ENCODE measurements at places on chromosomes 4 and X.

GRCh38 chrX:123348468-123348867 is 164.4 kb downstream of the GRIA3 start:
- no peak for DNase-seq

DNA sequence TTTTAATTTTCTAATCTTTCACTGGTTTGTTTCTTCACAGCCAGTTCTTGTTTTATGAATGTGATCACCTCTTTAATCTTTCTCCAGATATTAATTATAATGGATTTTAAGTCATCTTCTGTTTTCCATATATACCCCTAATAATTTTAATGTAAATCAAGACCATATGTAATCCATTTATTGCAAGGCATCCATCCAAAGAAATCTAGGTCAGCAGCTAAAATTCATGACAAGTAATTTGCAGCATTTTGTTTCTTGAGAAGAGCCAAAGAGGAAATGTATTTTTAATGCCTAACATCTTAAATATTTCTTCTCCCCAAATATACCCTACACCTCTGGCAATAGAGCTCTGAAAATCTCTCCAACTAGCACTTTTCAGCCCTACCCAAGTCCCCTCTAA is 81.1 kb downstream of the SUPT20HL2 start:
- DNase-seq, result no peak

- no peak for DNase-seq
These were observed 39.1 kb downstream of the PDGFRA start for GRCh38 chr4:54268151-54268550.

- no peak for DNase-seq
These were observed 390.0 kb upstream of the NWD2 start for GRCh38 chr4:36854554-36854953.

DNA sequence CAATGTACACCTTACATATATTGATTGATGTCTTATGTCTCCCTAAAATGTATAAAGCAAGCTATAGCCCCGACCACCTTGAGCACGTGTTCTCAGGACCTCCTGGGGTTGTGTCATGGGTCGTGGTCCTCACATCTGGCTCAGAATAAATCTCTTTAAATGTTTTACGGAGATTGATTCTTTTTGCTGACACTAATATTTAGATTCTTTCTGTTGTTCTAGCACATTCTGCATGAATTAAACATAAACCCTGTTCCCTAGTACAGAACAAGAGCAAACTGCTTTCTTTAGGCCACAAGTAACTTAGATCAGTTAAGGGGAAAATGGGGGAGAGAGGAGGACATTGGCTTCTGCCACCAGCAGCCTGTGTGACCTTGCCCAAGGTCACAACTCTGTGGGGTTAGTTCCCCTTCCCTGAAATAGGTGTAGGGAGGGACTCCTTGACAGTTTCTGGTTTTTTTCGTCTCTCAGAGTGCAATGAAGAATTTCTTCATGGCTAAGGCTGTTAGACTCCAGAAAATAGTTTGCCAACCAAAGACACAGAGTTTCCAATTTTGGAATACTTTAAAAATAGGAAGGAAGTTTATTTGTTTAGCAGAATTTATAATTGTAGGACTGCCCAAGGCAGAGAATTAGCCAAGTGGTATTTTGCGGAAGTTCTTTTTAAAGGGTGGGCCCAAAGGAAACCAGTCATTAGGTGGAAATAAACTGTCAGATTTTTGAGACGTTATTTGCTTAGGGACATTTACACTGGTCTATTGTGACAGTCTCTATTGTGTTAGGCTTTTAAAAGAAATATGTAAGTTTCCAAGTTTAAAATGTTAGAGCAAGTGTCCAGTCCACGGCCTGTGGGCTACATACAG is 29.4 kb downstream of the PTTG2 start:
- no peak for DNase-seq

DNA sequence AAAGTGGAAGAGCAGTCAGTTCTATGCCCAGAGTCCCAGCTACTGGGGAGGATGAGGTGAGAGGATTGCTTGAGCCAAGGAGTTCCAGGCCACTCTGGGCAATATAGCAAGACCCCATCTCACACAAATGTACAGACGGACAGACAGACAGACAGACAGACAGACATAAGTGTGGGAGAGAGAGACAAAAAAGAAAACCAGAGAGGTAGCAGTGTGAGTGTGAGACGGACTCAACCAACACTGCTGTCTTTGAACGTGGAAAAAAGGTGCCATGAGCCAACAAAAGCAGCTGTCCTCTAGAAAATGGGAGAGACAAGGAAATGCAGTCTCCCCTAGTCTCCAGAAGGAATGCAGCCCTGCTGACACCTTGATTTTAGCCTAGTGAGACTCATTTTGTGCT is 18.2 kb upstream of the RPL34 start:
- no peak for DNase-seq

DNA sequence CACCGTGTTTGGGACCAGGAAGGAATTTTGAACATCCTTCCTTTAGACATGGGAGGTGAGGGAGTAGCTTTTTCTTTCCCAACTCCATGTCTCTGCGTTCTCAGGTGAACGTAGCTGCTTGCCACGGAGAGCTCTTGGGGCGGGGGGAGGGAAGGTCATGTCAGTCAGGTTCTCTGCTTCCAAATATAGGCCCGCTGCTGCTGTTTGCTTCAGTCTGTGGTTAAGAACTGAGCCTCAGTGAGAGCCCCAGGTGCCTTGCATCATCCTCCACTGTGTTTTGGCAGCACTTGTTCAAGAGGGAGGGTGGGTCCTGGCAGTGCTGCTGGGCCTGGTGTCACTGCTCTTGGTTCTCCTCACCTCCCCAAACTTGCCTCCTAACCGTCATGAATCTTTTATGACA is 46.5 kb downstream of the HADH start:
- peak; percentile 70 for DNase-seq

- DNase-seq, result no peak
These were observed 11.0 kb upstream of the FGF5 start for GRCh38 chr4:80255329-80256095.

- DNase-seq, result no peak
These were observed 139.2 kb upstream of the ANKRD50 start for GRCh38 chr4:124851741-124852140.

GRCh38 chrX:39758791-39759525 is 338.8 kb downstream of the BCOR start:
- no peak for DNase-seq

GRCh38 chrX:101362757-101363156 is 14.2 kb upstream of the TIMM8A start:
- DNase-seq, result no peak

GRCh38 chr4:118271788-118272187 is 81.0 kb downstream of the PRSS12 start:
- no peak for DNase-seq

DNA sequence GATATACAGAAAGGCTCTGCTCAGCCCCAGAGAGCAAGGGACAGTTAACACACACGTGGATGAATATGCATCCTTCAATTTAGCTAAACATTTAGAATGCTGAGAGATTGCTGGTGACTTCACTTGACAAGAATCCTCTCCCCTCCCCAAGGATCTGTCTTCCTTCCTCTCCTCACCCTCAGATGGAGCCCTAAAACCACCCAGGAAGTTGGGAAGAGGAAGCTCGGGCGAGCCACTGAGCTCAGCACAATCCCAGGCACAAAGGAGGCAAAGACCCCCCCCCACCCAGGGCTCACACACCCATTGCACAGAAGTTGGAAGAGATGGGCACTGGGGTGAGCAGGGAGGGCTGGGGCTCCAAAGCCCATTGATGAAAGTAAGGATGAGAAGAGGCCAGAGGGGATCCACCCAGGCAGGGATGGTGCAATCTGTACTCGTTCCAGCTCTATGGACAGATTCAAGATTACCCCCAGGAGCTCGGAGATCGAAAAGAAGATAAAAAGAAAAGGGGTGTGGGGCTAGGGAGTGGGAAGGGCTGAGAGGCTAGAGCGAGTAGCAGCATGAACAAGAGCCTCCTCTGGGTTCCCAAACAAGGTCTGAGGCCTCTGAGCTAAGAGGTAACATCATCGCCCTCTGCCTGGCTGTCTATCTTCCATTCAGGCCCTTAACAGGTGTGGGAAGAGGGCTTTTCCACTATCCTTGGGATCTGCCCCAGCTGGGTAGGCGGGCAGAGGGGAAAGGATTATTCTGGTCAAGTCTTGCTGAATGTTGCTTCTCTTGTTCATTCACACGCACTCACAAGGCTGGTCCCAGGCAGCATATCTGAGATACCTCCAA is 1.2 kb downstream of the TFE3 start:
- no peak for DNase-seq

- DNase-seq, result no peak
These were observed at the start of gene PITX2 for GRCh38 chr4:110622841-110623717. PITX2 (minus strand) TSS chr4:110623077; CDS start chr4:110622460, 617 bp downstream.

DNA sequence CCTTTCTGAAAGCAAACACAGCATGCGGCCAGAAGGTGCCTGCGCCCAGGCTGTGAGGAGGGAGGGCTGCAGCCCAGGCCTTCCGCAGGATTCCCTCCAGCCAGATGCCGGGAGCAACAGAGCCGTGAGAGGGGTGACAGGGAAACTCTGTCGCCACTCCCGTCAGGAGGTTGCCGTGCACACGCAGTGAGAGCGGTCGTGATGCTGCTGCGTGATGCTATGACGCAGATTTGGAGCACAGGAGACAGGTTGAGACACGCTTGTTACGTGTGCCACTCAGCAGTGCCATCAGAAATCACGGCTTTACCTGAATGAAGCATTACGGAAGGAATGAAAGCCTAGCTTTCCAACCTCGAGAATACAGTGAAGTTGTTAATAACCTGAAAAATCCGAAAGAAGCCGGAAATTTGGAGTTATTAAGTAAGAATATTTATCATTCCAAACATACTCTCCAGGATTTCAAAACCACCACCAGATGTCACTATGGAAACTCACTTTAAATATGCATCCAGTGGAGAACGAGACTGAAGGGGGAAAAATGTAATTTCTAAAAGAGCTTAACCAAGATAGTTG is 54.4 kb downstream of the FAT1 start:
- DNase-seq, result no peak

DNA sequence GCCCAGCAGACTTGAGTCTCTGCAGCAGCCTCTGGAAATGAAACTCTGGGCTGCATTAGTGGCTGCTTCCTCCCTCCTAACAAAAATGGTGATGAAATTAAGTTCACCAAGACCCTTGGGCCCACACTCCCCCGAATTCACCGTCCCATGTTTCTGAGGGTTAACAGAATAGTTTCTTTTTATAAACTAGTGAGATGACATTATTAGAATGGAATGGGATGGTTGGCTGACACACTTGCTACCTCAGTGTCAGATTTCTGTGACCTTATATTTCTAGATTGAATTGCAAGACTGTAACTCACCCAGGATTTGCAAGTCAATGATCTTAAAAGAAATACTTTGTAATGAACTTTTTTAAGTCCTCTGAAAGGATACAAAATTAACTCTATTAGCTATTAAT is 127.1 kb downstream of the SHROOM3 start:
- DNase-seq, result no peak

- peak; percentile 13 for DNase-seq
These were observed 201.3 kb downstream of the PTTG2 start for GRCh38 chr4:38161208-38162113.

- no peak for DNase-seq
These were observed 881.6 kb downstream of the PCDH18 start for GRCh38 chr4:136650541-136651277.

GRCh38 chr4:105599932-105600655 is 47.7 kb downstream of the ARHGEF38 start:
- no peak for DNase-seq

DNA sequence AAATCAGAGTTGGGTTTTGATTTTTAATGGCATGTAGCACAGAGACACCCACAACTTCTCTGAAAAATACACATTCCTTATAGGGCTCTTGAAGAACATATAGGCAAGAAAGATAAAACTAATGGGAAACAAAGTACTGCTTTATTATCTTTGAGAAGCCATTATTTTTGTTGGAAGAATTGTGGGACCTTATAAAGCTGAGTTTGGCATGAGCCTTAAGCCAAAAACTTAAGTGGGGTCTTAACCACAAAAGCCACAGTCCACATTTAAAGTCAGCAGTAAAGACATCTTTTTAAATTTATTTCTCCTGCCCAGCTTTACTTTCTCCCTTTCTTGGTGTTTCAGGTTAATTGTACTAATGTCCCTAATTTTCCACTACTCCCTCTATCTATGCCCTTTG is 1297.3 kb downstream of the C4orf33 start:
- no peak for DNase-seq

DNA sequence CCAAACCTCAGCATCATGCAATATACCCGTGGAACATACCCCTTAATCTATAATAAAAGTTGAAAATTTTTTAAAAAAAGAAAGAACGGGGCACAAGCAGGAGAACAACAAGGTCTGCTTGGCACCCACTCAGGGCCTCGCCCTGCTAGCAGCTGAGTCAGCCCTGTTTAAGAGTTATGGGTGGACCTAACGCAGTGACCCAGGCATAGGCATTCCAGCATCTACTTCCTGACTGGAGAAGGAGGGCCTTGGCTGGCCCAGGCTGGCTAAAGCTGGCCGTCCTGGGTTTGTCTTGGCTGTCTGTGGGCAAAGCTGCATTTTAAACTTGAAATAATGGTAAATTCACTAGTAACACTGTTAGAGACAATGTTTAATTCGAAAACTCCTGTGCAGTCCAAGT is 236.7 kb upstream of the PGRMC2 start:
- no peak for DNase-seq

DNA sequence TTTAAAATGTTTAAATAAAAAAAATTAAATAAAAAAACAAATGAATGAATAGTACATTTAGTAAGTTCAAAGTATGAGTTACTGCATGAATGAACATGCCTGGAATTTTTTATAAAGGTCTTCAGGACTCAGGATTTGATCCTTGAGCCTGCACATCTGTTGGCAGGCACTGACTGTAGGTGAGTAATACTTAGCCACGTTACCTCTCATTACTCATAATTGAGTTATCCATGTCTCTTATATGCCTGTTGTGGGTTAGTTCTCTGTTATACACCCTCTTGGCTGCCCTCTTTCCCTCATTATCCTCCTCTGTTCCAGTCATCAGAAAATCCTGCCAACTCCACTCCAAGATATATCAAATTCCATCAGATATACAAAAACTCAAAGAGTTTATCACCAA is 276.0 kb downstream of the FBXW7 start:
- no peak for DNase-seq

DNA sequence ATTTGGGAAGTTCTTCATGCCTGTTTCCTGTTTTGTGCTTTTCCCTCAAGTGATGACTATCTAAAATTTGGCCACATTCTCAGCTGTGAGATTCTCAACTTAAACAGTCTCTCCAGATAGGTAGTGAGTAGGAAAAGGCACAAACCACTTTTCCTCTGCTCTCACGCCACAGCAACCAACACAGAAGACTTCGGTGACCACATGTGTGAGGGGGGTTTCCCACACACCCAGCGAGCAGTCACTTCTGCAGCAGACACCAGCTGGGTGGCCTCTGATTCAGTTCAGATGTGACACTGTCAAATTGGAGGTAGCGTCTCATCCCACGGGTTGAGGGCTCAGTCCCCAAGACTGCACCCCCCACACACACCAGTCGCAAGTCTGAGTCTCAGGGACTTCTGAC is 25.1 kb upstream of the CLDN34 start:
- peak; percentile 86 for DNase-seq

- no peak for DNase-seq
These were observed 32.6 kb upstream of the ZFP42 start for GRCh38 chr4:187962926-187963325.

GRCh38 chr4:111492496-111492895 is 652.8 kb upstream of the FAM241A start:
- DNase-seq, result no peak

All from activated effector memory CD4-positive, alpha-beta T cell treated with anti-CD3 and anti-CD28 coated beads, Interleukin-2, amount 50 U/mL, for 16 hours (primary cell).